ENCODE measurements at places on chromosomes 16 and 17.

DNA sequence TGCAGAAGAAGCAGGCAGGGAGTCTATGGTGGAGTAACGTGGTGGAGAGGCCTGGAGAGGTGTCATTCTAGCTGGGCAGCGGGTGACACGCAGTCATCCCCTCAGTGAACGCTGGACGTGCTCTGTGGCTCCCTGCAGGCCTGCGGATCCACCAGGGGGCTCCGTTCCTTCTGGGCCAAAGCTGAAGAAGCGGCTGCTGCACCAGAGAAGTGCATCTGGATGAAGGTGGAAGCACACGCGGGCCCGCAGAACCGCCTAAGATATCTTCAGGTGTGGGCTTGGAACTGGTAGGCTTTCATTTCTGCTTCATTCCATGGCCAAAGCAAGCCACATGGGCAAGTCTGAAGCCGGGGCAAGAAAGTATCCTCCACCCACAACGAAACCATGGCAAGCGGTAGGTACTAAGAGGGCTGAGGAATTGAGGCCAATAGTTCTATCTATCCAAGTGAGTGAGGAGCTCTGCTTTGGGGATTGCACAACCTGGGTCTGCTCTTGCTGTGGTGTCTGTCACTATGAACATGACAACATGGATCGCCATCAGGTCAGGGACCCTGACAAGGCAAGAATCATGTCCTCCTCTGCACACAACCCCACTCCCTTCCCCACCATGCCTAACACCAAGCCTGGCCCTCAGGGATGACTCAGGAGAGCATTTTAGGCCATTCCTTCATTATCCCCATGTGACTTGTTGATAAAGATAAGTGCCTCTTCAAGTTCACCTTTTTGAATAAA lies 78.9 kb upstream of the FBXO47 start:
- no peak for ATAC-seq

- no peak for ATAC-seq
Measured at GRCh38 chr16:84949772-84950436, 61.4 kb downstream of the ZDHHC7 start.

DNA sequence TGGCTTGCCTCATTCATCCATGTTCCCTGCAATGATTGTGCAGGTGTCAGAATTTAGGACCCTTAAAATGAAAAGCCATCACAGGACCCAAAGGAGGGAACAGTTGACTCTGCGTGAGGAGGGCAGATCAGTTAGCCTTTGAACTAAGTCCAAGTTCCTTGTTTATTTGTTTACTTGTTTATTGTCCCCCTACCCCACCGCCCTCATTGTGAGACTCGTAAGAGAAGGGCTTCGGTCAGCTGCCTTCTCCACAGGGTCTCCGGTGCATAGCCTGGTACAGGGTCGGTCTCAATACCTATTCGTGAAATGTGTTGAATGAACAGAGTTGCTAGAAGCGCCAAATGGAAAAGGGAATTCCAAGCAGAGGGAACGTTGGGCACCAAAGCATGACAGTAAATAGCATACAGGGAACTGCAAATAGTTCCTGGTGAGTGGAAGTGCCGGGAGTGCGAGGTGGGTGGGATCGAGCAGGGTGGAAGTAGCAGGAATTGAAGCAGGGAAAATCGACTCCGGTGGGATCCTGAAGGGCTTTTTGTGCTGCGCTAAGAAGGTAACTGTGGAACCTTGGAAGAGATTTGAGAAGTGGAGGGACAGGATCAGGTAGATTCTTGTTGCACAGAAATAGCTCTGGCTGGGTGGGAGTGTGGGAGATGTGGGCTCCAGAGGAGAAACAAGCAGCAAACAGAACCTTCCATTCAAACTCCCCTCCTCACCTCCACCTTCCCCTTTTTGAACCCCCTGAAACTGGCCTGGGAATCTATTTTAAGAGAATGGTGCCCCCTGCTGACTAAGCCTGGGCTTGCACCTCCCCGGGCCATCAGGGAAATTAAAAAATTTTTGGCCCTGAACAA lies 12.7 kb downstream of the SLC35B1 start:
- peak; percentile 59 for ATAC-seq

DNA sequence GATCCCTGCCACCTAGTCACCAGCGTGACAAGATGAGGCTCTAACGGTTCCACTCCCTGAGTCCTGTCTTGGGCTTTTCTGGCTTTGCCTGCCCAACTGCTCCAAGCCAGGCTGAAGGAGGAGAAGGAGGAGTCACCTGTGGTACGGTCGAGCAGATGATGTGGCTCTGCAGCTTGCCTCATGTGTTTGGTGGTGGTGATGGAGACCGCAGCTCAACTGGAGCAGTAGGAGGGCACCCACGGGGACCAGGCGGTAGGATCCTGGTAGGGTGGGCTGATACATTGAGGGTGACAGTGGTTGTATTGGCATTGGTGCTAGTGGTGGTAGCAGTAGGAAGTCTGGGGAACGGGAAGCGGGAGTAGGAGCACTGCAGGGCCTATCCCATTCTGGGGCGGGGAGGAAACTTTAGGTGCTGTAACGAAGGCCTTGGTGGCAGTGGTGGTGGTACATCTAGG lies 202.8 kb upstream of the WSB1 start:
- no peak for ATAC-seq

- no peak for ATAC-seq
Measured at GRCh38 chr17:74037320-74037719, 166.2 kb upstream of the RPL38 start.

GRCh38 chr16:9077091-9077809 lies 14.2 kb upstream of the HAPSTR1 start:
- ATAC-seq = peak; percentile 65

GRCh38 chr16:81239367-81240121 lies 1.1 kb downstream of the BCO1 start:
- ATAC-seq = no peak

- no peak for ATAC-seq
Measured at GRCh38 chr16:3594316-3595109, 16.9 kb downstream of the SLX4 start.

- ATAC-seq = no peak
Measured at GRCh38 chr16:515175-515938, 12.2 kb upstream of the CAPN15 start.

GRCh38 chr16:61923629-61924028 lies 112.6 kb downstream of the CDH8 start:
- no peak for ATAC-seq

DNA sequence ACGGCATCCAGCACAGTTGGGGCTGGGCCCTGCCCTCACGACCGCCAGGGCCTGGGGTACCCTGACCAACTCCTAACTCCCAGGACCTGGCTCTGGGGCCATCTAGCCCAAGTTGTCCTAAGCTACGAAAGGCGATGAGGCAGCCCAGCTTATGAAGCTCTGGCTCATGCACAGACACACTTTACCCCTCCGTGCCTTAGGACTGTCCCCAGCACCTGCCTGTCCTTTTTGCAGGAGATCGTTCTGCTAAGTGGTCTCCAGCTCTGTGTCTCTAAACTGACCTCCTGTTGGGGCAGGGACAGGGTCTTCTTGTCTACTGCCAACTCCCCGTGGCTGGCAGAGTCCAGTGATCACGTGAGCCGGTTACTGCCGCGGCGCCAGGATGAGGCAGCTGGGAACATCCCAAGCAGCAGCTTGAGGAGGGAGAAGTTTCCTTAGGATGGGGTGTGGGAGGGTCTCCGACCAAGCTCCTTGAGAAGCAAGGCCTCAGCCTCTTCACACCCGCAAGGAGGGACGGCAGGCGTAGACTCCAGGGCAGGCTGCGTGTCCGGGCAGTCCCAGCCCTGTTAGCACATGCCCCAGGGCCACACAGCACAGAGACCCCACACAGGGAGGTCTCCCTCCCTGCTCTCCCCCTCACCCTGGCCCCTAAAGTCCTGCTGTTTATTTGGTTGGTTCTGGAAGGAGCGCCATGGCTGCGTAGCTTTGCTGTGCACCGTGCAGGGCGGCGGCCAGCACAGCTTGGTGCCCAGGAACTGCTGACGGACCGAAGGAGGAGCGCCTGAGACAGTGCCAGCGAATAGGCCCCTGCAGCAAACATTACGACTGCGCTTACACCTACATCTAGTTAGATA lies 16.4 kb upstream of the METRNL start:
- ATAC-seq = no peak

GRCh38 chr17:17778308-17779014 lies 58.3 kb downstream of the SREBF1 start:
- no peak for ATAC-seq

GRCh38 chr17:46730026-46730425 lies 88.5 kb downstream of the WNT3 start:
- ATAC-seq = no peak

DNA sequence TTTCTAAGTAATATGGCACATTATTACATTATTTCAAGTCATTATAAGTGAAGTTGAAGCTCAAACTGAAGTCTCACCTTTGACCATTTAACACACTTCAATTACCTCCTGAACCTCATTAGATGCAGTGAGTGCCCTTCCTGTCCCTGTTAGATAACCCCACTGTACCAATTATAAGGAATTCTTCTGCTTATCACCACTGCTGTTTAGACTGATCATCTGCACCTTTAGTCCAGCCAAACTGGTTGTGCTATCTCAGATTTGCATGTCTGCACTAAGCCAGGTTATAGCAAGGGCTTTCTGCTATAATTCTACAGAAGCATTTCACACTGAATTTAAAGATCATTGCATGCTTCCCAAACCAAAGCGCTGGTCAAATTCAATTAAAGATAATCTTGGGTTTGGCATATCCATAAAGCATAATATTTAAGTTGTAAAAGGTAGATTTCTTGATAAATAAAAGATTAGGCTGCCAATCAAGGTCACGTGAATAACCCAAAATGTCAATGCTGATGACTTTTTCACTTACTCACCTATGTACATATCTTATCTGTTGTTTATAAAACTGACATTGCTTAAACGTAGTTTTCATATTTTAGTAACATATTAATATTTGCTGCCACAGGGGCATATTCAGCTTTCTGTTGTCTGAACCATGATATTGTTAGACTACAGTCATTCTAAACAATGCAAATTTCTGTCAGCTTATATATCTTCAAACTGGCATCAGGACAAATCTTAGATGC lies 11.9 kb downstream of the ITFG1 start:
- ATAC-seq = no peak

GRCh38 chr16:6836766-6837165 lies 495.9 kb upstream of the RBFOX1 start:
- ATAC-seq = no peak

- ATAC-seq = peak; percentile 74
Measured at GRCh38 chr17:41965694-41966462, 717 bp upstream of the CNP start.

DNA sequence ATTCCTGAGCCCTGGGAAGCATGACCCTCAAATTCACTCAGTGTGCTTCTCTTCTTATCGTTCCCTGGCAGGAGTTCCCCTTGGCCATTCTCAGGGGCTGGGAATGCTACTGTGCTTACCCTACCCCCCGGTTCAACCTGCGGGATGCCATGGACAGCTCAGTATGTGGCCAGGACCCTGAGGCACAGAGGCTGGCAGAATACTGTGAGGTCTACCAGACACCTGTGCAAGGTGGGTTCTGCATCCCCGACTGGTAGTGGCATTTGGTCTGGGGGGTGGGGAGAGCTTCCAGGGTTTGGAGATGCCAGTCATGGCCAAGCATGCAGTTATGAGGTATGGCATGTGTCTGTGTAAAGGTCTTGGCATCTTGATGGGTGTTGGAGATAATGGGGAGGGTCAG lies 39.4 kb downstream of the WSCD1 start:
- no peak for ATAC-seq

GRCh38 chr16:16908077-16908476 lies 529.1 kb downstream of the NPIPA7 start:
- peak; percentile 70 for ATAC-seq

GRCh38 chr16:57781349-57781740 lies 20.9 kb downstream of the KIFC3 start:
- ATAC-seq = no peak

- ATAC-seq = no peak
Measured at GRCh38 chr16:79005096-79005495, 595.4 kb downstream of the MAF start.

DNA sequence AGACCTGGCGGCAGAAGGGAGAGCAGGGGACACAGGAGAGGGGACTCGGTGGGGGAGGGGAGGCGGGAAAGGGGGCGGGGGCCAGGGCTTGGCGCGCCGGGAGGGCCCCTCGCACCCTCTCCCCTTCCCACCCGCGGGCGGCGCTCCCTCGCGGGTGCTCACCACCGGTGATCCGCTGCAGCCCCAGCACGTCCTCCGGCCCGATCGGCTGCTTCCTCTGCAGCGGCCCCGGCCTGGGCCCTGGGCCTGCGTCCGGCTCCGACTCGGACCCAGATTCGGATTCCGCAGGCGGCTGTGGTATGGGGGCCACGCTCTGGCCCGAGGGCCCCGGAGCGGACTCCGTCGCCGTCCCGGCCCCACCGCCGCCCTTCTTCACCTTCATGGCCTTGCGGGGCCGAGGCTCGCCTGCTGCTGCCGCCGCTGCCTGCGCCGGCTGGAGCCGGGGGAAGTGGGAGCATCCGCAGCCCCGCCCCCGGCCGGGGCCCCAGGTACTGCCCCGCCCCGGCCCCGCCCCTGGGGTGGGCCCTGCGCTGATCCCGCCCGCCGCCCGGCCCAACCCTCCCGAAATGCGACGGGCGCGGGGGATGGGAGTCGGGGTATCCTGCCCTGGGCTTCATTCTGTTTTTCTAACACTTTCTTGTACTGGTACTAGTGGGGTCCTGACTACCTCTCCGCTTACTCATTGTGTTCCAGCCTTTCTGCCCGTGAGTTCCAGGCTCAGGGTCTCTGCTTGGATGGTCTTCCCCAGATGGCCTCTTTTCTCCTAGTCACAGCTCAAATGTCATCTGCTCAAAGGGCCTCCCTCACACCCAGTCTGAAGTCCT lies at the start of gene UNC119:
UNC119 (minus strand) TSS at position 449 of the 824 bp plus-strand sequence; CDS start at position 382, 67 bp downstream.
- ATAC-seq = peak; percentile 88

GRCh38 chr17:82713071-82713723 lies 3.3 kb upstream of the FN3KRP start:
- ATAC-seq = no peak

DNA sequence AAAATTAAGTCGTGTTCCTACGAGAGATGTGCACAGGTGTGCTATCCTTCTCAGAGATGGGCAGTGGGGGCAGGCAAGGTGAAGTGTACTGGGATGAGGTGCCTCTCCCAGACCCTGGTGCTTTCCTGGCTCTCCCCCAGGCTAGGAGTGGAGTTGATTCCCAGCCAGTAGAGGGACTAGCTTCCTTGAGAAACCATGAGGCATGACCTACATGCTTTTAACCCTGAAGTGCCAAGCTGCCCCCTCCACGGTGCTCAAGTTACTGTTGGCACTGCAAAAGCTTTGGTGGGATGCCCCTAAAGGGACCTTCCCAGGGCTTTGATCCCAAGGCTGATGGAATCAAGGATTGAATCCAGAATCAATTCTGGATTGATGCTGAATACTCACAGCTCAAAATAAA lies 47.0 kb upstream of the SREBF1 start:
- ATAC-seq = no peak

DNA sequence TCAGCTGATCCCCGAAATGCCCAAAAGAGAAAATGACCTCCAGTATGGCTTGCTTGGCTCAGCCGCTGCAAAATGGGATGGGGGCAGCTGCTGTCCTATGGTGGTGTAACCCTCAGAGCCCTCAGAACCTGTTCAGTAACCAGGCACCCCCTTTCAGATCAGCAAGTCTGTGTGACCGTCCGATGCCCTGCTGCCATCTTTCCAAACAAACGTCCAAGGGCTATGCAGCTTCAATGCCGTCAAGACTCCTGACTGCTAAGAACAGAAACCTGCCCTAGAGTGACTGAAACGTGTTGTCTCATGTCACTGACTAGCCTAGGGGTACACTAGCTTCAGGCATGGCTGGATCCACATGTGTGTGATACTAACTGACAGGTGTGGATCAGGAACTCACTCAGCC lies 70.4 kb downstream of the GNAO1 start:
- no peak for ATAC-seq

- ATAC-seq = no peak
Measured at GRCh38 chr17:50519141-50519834, 11.0 kb downstream of the MYCBPAP start.

- ATAC-seq = no peak
Measured at GRCh38 chr16:8283195-8283594, 307.1 kb downstream of the TMEM114 start.
